ENCODE measurements at places on chromosomes 7 and 10. TPM values are rescaled to one million over a fixed set of nuclear protein-coding genes. Genes with fewer than 3 reads are reported as not detected.

DRGX gene
- polyA plus RNA-seq, result not detected

KCND2 gene
- polyA plus RNA-seq, result 2.9 TPM

TCAF2 gene
- polyA plus RNA-seq, result 3.3 TPM

NAT16 gene
- not detected for polyA plus RNA-seq

LLCFC1 gene
- 1.5 TPM for polyA plus RNA-seq

FGFR2 gene
- polyA plus RNA-seq, result 115 TPM

GRM8 gene
- 10.4 TPM for polyA plus RNA-seq

THAP5 gene
- 41.4 TPM for polyA plus RNA-seq

TECPR1 gene
- 18.1 TPM for polyA plus RNA-seq

ARHGAP22 gene
- polyA plus RNA-seq, result 0.93 TPM

C10orf105 gene
- 0.18 TPM for polyA plus RNA-seq

ACSL5 gene
- 4.7 TPM for polyA plus RNA-seq

SPAM1 gene
- 0.10 TPM for polyA plus RNA-seq

SDK1 gene
- 7.1 TPM for polyA plus RNA-seq

Measured in left kidney (tissue), 8 donors.